ENCODE measurements at places on chromosomes 1 and 21.

- DNase-seq: no peak
Measured at GRCh38 chr1:94624203-94624602, 82.6 kb upstream of the F3 start.

- no peak for DNase-seq
Measured at GRCh38 chr1:115076384-115076915, 12.9 kb downstream of the TSPAN2 start.

DNA sequence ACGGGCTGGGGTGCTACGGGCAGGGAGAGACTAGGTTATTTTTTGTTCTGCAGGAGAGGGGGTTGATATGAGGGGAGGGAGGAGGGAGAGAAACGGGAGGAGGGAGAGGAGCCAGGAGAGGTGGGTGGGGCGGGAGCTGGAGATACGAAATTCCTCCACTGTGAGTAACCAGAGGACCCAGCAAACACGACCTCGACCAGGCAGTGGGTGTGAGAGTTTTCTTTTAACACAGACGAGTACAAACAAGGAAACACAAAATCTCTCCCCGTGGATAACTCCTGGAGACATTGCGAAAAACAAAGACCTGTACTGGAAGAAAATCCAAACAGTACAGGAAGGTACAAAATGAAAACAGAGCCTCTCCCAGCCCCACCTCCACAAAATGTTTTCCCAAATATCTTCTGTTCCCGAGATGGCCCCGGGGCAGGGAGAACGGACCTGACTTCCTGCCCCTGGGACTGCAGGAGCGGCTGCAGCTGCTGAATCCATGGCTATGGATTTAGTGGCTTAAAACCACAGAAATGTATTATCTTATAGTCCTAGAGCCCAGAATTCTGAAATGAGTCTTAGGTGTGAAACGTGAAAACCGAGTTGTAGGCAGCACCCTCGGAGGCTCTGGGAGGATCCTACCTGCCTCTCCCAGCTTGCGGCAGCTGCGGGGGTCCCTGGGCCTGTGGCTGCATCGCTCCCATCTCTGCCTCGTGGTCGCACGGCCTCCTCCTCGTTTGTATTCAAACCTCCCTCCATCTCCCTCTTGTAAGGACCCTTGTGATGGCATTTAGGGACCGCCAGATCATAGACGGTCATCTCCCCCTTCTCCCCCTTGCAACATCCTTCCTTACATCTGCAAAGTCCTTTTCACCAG is 82.2 kb downstream of the RIPK4 start:
- DNase-seq: no peak

DNA sequence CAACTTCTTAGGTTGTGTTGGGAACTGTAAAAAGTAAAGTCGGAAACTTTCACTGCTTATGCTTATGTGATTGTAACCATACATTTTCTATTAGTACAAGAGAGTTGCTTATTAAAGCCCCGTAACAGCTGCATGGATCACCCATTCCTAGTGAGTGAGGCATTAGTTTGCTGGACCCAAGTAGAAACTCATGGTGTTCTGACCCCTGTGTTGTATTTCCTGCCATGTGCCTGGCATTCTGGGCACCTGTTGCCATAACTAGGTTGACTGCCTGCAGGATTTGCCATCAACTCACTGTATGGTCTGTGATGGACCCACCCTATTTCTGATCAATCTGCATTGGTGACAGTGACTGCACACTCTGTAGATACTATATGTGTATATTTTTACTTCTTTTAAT is 173.0 kb downstream of the PGBD5 start:
- DNase-seq: no peak

GRCh38 chr1:198558402-198558801 is 17.9 kb upstream of the ATP6V1G3 start:
- DNase-seq: no peak

DNA sequence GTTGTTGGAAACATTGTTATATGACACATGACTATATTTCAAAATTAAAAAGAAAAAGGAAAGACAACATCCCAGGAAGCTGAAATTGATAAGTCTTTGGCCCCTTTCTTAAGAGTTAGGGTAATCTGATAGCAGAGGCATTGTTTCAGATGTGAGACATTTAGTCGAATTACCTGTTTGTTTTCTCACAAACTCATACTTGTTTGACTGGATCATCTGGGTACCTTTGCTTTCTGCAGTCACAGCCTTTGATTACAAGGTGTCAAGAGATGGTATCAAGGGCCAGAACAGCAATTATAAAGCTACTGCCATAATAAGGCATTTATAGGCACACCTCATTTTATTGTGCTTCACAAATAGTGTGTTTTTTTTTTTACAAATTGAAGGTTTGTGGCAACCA is 136.3 kb downstream of the DUSP10 start:
- no peak for DNase-seq

- no peak for DNase-seq
Measured at GRCh38 chr1:199551967-199552565, 475.4 kb upstream of the NR5A2 start.

GRCh38 chr1:184051138-184051484 is 419 bp upstream of the TSEN15 start:
- DNase-seq: no peak

GRCh38 chr1:64878931-64879611 is 87.3 kb downstream of the JAK1 start:
- no peak for DNase-seq

DNA sequence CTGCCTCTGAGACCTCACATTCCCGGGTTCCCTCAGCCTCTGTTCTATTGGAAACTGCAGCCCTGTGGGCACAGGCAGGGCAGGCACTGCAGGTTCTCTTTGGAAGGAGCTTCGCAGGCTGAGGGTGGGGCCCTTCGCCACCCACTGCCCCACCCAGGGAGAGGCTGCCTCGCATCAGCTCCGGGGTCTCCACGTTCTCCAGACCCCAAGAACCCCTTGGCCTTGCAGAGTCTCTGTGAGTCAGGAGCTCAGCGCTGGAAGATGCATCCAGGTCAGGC is 8.6 kb upstream of the C1orf159 start:
- no peak for DNase-seq

DNA sequence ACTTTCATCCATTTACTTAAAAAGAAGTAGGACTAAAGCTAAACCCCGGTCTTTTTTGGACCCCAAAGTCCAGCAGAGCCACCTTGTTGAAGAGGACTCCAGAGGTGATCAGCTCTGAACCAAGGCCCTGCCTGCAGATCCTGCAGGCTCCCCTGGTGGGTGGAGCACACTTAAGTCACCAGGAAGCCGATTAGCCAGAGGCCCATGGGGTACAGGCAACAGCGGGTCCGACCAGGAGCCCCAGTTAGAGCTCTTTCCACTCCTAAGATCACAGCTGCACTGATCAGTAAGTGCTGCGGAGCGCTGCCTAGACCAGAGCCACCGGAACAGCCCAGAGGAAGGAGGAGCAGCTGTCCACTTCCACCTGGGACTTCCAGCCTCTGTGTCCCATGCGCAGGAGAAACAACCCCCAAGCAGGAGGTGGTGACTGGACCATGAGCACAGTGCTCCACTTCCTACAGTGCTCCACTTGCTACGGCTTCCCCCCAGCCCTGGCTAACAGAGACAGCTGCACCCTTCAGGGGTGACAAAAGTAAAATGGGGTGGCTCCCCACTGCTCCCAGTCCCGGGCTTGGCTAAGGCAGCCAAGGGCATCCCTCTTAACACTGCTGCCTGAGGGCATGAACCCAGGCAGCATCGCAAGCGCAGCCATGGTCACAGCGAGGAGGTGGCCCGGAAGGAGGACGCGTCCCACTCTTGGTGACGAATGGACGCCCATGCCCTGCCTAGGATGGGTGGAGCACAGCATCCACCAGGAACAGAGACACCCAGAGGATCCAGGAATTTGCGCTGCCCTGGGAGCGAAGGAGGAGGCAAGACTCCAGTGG is 58.0 kb downstream of the NPHP4 start:
- DNase-seq: no peak

DNA sequence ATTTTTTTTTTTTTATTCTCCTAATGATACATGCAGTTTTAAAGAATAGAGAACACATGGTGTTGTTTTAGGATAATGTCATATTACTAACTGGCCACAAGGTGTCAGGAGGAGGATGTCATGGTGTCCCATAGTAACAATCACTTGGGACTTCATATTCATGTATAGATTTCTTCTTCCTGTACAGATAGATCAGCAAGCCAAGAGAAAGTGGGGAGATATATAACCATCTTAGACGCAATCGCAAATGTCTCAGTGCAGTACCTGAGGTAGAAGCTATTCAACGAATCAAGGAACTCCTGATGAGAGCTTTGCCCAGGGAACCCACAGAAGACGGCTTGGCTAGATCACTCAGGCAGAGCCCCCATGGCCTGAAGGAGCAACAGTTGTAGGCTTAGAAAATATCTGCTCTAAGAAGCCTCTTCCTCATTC is 12.3 kb downstream of the OR2T11 start:
- DNase-seq: no peak

DNA sequence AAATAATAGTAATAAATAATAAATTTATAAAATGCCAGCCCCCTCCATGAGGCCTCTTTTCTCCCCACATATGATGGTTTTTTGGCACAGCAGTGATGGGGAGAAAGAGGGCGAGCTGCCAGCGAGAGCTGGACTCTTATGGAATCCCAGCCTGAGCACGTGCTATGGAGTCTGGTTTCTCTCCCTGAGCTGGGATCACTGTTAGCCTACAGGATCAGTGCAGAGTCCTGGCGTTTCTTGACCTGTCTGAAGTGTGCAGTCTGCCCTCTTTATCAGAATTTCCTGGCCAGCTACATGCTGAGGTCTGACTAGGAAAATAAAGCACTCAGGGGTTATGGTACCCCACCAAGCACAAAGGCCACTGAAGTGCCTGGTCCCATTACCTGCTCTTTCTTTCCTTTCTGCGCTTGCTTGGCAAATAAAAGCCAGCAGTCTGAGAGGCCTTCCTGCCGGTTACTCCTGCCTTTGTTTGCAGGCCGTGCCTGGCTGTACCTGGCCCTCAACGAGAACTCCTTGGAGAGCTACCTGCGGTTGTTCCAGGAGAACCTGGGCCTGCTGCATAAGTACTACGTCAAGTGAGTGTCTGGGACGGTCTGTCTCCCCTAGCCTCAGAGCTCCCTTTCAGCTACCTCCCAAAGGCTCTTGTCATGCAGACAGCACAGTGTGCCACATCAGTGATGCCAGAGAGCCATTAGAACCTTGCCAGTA is 18.5 kb upstream of the SLC25A34 start:
- no peak for DNase-seq

DNA sequence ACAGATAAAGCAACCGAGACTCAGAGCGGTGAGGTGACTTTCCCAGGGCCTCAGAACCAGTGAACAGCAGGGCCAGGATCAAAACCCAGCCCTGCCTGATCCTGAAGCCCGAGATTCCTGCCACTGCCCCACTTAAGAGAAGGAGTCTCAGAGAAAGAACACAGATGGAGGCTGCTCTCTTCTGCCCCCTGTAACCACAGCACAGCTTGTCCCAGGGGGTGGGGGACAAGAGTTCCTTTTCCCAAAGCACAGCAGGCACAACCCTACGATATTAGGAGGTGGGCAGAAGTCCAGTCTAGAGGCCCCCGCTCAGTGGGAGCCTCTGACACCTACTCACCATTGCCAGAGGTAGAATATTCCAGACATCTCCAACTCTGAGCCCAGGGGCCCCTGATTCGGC is 24.0 kb upstream of the VWA5B1 start:
- no peak for DNase-seq

DNA sequence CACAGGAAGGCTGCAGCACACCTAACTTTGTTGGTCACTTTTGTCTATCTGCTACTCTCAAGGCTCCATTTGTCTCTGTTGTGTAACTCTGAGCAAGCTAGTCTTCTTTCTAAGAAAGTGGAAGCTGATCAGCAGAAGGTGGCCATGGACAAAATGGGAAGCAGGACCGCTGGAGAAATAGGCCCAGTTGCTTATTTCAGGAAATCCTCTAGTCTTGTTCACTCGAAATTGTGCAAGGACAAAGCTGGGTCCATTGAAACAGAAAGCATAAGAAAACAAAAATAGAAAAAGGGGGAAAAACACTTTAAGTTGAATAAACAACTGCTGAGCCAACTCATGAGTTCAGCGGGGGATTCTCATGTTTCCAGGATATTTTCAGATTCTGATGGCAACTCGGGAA is 150.1 kb downstream of the PBX1 start:
- no peak for DNase-seq

DNA sequence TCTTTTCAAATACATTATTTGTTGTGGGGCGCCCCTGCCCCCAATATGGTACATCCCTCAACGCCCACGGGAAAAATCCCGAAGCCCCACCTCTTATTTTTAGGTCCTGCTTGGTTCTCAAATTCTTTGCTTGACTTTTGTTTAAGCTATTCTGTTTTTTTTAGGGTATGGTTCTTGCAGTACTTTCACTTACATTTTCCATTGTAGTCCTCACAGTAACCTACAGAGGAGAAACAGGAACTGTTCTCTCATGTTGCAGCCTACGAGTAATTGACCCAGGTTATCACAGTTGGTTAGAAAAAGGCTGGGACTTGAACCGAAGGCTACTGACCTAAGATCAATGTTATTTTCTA is 697 bp upstream of the C21orf91 start:
- peak; percentile 16 for DNase-seq

GRCh38 chr1:232553809-232554208 is 76.1 kb downstream of the SIPA1L2 start:
- DNase-seq: no peak

GRCh38 chr1:107247679-107248078 is 106.8 kb downstream of the NTNG1 start:
- DNase-seq: no peak

GRCh38 chr1:25971066-25971810 is 26.6 kb downstream of the PAFAH2 start:
- DNase-seq: no peak

DNA sequence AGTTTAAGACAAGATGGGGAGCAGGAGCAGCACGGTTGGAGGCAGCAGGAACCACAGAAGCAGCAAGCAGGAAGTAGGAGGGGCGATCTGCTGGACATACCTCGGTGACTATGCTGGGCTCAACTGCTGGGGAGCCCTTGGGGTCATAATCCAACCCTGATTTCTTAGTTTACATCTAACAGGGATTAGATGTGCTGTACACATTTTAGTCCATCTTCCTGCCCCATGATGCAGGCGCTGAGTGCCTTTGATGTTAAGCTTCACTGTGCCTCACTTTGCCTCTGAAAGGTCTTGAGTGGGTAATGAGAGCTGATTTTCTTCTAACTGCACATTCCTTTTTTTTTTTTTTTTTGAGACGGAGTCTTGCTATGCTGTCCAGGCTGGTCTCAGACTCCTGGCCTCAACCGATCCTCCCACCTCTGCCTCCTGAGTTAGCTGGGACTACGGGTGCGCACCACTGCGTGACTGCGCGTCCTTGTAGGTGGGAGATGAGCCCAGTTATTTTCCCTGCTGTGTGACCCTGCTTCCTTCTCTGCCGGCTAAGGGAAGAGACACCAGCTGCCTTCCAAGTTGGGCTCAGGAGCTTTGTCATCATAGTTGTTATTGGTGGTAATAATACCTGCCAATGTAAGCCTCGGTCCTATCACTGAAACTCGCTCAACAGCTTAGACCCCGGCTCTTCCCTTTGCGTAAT is 1.1 kb upstream of the RCAN3 start:
- DNase-seq: no peak

Measured in activated CD8-positive, alpha-beta memory T cell treated with anti-CD3 and anti-CD28 coated beads for 48 hours (primary cell).